ENCODE measurements at places on chromosomes 4 and X.

DNA sequence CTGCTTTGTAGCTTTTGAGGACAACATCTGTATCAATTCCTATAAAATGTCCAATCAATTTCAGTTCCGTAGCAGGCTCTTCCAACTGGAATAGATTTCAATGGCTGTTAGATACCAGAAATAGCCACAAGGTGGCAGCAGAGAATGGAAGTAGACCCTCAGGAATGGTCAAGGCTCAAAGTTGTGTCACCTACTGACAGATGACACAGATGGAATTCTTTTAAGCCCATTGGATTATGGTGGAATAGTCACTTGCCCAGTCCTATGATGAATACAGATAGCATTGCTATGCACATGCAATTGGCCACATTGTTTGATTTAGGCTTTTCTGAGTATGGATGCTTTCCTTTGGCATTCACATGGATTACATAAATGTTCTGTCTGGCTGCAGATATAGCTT is 130.4 kb upstream of the RADX start:
- DNase-seq: no peak

DNA sequence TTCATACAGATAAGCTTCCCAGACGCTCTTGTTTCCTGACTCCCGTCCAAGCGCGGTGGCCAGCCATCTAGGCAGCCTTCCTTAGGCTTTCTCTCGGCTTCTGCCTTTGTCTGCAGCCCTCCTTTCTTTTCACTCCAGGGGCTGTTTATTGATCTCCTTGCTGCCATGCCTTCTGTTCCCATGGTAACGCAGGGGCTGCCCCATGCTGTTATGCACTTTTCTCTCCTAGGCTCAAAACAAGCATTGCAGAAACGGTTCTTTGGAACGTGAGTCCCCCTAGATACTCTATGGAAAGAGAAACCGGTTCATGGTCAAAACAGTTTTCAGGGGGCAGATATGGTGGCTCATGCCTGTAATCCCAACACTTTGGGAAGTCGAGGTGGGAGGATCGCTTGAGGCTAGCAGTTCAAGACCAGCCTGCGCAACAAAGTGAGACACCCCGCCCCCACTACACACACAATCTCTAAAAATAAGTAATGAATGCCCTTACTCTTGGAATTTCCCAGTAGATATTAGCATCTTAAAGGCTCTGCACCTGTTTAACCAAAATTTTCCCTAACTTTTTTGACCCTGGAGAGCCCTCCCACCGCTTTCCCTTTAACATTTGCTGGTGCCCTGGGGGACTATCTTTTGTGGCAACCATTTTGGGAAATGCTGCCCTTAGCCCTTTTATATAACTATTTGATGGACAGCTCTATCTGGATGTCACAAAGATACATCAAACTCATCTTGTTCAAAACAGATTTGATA is 53.9 kb upstream of the ZNF157 start:
- no peak for DNase-seq

DNA sequence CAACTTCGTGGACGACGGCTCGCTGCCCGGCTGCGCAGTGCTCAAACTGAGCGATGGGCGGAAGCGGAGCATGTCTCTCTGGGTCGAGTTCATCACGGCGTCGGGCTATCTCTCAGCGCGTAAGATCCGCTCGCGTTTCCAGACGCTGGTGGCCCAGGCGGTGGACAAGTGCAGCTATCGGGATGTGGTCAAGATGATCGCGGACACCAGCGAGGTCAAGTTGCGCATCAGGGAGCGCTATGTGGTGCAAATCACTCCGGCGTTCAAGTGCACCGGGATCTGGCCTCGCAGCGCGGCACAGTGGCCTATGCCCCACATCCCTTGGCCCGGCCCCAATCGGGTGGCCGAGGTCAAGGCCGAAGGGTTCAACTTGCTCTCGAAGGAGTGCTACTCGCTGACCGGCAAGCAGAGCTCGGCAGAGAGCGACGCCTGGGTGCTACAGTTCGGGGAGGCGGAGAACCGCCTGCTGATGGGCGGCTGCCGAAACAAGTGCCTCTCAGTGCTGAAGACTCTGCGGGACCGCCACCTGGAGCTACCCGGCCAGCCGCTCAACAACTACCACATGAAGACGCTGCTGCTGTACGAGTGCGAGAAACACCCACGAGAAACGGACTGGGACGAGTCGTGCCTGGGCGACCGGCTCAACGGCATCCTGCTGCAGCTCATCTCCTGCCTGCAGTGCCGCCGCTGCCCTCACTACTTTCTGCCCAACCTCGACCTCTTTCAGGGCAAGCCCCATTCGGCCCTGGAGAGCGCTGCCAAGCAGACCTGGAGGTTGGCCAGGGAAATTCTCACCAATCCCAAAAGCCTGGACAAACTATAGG is 1.5 kb downstream of the MAB21L2 start:
- DNase-seq: no peak

- no peak for DNase-seq
Observed at GRCh38 chrX:130770615-130771014, 132.4 kb downstream of the ENOX2 start.

- DNase-seq: no peak
Observed at GRCh38 chrX:42128020-42128419, 204.7 kb upstream of the CASK start.

DNA sequence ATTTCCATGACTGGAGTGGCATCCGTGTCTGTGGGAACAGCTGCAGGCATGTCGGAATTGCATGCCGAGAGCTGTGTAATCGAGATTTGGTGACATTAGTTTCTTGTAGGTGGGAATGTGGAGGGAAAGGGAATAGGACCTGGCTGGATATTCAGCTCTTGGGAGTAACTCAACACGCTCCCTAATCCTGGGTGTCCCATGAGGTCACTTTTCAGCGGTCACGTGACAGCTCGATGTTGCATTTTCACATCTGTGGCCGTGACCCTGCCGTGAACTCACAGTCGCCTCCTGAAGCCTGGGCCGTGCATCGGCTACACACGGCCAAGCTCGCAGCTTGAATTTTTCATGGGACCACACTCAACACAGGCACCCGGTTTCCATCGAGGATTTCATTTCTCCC is 25.8 kb upstream of the PSAPL1 start:
- no peak for DNase-seq

DNA sequence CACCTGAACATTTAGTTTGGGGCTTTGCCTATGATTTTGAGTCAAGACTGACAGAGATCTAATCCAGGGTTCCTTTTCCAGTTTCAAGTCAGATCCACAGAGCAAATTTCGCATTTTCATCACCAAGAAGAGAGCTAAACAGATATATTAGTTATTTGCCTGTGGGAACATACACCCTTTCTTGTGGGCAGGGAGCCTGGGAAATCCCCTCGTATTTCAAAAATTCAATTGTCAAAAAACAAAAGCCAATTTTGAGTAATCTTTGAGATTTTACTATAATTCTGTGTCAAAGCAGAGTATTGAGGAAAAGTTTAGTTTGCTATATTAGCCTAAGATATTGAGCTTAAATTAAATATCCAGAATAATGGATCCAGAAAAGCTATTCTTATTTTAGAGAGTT is 56.6 kb downstream of the AFM start:
- DNase-seq: no peak
